Astrocyte of the spinal cord (primary cell): ENCODE measurements at places on chromosomes 12 and 14.

GRCh38 chr14:105844047-105844630, 317.8 kb downstream of the TMEM121 start:
- DNase-seq: no peak

GRCh38 chr12:57154804-57155434, 7.5 kb upstream of the LRP1-AS start:
- DNase-seq: no peak

- DNase-seq: no peak
Observed at GRCh38 chr14:34161351-34162082, 210.6 kb upstream of the EGLN3 start.

- DNase-seq: no peak
Observed at GRCh38 chr12:27622436-27623195, 73.6 kb upstream of the REP15 start.

DNA sequence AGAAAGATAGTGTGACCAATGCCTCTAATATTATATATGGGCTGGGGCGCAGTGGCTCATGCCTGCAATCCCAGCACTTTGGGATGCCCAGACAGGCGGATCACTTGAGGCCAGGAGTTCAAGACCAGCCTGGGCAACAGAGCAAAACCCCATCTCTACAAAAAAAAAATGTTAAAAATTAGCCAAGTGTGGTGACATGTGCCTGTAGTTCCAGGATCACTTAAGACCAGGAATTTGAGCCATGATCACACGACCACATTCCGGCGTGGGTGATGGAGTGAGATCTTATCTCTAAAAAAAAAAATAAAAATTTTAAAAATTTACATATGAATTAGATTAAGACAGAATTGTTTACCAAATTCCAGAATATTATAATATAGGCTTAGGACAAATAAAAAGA, 12.0 kb downstream of the TM7SF3 start:
- DNase-seq: no peak

- no peak for DNase-seq
Observed at GRCh38 chr12:94433744-94434143, 25.9 kb downstream of the CEP83 start.

DNA sequence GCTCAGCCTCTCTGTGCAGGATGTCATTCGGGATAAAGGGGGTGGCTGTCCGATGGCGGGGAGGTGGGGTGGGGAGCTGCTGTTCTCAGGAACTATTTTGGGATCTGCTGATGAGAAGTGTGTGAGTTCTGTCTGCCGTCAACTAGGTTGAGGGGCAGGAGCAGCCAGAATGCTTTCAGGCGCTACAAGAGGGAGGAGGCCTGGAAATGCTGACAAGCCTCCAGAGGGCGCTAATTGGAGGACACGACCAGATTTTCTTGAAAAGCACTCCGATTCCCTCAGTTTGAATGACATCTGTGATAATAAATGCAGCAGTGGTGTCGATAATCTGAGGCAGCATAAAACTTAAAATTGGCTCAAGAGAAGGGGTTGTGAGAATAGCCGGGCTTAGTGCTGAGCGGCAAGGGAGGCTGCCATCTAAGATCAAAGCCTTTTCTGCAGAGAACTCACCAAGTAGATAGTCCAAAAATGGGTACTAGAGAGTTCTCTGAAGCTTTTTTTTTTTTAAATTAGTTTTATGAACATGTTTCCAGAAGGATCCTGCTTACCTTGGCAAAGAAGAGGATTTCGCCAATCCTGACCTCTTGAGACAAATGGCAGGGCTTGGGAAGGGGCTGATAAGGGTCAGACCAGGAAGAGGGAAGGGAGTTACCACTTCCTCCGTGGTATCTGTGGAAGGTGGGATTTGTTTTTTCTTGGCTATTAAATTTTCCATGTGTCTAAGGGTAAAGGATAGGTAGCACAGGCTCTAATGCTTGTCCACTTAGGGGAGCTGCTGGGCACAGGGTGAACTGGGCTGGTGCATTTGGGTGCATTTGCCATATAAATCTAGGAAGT, 94.4 kb downstream of the CRACR2A start:
- DNase-seq: no peak

DNA sequence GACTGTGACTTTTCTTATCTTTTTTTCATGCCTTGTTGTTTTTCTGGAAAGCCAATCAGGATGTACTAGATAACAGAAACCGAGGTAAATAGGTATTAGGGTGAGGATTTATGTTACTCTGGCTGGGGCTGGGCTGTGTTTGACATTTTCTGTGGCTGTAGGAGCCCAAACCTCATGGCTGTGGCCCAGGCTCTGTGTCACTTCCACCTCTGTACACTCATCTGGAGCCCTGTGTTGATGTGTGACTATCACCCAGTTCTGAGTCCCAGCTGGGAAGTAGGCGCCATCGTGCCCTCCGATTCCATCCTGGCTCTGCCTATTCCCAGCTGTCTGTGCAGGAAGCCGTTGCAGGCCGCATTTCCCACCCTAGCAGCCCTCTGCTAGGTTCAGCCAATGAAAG, 1.6 kb upstream of the HHIPL1 start:
- DNase-seq: no peak

DNA sequence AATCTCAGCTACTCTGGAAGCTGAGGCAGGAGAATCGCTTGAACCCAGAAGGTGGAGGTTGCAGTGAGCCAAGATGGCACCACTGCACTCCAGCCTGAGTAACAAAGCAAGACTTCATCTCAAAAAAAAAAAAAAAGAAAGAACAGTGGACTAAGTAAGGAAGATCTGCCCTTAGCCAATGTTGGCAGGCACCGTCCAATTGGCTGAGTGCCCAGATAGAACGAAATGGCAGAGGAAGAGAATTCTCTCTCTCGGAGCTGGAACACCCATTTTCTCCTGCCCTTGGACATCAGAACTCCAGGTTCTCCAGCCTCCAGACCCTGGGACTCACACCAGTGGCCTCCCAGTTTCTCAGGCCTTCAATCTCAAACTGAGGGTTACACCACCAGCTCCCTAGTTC, 49.9 kb downstream of the ESR2 start:
- no peak for DNase-seq

- peak; percentile 33 for DNase-seq
Observed at GRCh38 chr12:22377731-22378496, 43.4 kb upstream of the ST8SIA1 start.

GRCh38 chr14:64569138-64569631, 19.4 kb downstream of the PPP1R36 start:
- DNase-seq: peak; percentile 74

- no peak for DNase-seq
Observed at GRCh38 chr14:104557086-104557485, 22.5 kb upstream of the C14orf180 start.

DNA sequence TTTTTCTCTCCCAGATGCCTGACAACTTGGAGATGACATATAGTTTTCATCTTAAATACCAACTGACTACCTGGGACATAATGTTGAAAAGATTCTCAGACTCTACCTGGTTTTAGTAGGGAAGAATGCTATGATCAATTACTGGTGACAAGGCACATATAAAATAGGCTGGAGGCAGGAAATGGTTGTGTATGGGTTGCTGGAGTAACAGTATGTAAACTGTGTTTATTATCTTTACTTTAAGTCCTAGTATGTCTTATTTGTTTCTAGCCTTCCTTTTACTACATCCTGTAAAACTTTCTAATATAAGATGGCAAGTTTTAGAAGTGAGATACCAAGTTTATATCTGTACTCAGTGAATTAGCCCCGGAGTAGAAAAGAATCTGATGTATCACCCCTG, 98.1 kb downstream of the NUBPL start:
- DNase-seq: no peak

DNA sequence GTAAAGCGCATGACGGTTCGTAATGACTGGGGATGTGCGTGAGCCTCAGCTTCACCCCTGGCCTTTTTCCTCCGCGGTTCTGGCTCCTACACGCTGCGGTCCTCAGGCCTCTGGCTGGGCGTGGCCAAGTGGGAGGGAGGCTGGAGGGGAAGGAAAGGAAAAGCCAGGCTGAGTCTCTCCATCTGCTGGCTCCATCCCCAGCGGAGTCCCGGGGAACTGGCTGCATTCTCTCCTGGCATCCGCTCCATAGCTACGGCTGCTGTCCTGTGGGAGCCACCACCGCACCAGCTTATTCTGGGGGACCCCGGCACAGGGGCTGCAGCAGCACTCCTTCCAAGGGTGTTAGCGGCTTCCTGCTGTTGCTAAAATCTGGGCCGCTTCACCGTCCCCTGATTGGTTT, 68.2 kb upstream of the SLC24A4 start:
- DNase-seq: peak; percentile 21

DNA sequence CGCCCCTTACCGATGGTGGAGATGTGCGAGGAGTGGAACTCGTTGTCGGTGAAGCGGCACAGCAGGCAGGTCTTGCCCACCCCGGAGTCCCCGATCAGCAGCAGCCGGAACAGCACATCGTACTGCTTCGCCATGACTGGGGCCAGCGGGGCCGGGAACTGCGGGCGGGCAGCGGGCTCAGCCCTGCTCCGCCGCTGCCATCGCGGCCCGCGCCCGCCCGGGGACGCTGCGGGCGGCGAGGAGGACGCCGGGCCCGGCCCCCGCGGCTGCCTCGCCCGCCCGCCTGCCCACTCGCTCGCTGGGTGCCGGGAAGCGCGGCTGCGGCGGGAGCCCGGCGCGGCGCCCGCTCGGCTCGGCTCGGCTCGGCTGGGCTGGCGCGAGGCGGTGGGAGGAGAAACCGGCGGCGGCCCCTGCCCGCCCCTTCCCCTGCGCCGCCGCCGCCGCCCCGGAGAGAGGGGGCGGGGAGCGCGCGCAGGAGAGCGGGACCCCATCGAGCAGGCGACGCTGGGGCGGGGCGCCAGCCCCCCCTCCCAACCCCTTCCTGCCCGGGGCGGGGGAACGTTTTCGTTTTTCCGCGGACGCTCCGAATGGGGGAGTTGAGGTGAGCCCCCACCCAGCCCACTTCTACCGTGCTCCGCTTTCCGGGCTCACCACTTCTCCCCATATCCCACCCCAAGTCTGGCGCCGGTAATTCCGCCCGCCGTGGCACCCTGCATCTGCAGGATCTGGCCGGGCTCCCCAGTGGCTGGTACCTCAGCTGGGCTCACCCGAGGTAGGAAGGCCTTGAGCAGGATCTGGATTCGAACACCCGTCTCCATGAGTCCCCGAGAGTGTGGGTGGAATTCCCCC, at the start of gene RAB15:
TSS of gene RAB15 (minus strand) at position 394 of the 849 bp plus-strand sequence. CDS start at position 134, 260 bp downstream.
- DNase-seq: no peak

DNA sequence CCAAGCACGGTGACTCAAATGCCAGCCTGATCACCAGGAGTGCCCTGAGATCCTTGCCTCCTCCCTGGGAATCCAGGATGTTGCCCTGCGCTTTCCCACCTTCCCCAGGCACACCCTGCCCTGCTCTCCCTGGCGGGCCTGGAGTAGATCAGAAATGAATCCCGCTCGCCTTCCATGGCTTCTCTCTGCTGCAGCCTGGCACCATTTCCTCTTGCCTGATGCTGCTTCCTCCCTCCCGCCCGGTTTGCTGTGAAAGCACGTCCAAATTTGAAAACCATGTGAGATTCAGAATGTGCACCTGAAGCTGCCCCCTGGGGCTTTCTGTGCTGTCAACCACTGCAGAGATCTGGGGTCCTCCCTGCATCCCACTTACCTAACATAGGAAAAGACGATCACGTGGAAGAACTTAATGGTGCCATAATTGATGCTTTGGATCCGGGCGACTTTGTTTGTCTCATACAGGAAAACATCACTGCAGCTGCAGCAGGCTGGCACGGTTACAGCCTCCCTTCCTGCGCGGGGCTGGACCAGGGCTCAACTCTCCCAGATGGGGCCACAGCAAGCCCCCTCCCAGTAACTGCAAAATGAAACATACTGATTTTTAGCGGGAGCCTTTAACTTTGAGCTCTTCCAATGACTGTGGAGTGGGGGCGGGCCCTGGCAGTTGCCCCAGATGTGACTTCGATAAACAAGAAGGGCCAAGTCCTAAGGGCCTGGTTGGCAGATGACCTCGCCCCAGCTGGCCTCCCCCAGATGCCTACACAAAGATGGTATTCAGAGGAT, 24.9 kb upstream of the C12orf76 start:
- DNase-seq: no peak

GRCh38 chr12:111409780-111410430, 4.2 kb downstream of the SH2B3 start:
- peak; percentile 90 for DNase-seq
